ENCODE measurements at places on chromosomes 7 and 10. TPM values are rescaled to one million over a fixed set of nuclear protein-coding genes. Genes with fewer than 3 reads are reported as not detected.

TFEC gene
- under 0.01 TPM for total RNA-seq

C10orf53 gene
- total RNA-seq = not detected

SLC13A1 gene
- not detected for total RNA-seq

ZNF488 gene
- 0.29 TPM for total RNA-seq

FFAR4 gene
- not detected for total RNA-seq

RGS10 gene
- total RNA-seq = 24.5 TPM

All from osteoblast (primary cell).